ENCODE measurements at places on chromosomes 11 and 22.
A peak's percentile ranks its signal among the peaks of the same experiment; 100 is the strongest.

DNA sequence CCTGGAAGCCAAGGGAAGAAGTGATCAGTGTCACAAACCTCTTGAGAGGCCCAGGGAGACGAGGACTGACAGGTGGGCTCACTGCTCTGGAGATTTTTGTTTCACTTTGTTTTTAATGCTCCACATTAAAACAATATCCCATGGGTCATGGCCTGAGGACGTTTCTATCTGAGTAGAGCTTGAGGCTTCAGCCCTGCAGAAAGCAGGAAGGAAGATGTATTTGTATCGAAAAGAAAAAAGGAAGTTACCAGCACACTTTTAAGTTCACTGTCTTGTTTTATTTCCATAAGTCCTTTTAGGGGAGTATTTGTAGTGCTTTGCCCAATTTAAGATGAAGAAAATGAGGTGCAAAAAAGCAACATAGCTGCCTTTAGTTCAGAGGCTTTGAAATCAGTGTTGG, 191.1 kb downstream of the GRIK4 start:
- DNase-seq = no peak

- DNase-seq = peak; percentile 79
These were observed 117.8 kb downstream of the APOL5 start for GRCh38 chr22:35835267-35835997.

- DNase-seq = peak; percentile 59
These were observed 2.8 kb downstream of the MALAT1 start for GRCh38 chr11:65501472-65502273.

GRCh38 chr22:38828191-38828590, 15.6 kb downstream of the NPTXR start:
- no peak for DNase-seq

- DNase-seq = no peak
These were observed 39.4 kb upstream of the TSPAN18 start for GRCh38 chr11:44687388-44687787.

- DNase-seq = no peak
These were observed 39.8 kb upstream of the SHISAL1 start for GRCh38 chr22:44352378-44353035.

DNA sequence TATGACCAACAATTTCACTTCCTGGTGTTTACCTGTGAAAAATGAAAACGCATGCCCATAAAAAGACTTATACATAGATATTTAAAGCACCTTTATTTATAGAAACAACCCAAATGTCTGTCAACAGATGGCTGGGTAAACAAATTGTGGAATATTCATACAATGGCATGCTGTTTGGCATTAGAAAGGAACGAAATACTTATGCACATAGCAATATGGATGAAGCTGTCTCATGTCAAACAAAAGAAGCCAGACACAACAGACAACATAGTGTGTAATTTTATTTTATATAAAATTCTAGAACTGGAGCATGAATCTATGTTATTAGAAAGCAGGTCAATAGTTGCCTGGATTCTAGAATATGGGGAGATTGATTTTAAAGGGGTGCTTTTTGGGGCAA, 38.0 kb downstream of the GRK3 start:
- DNase-seq = no peak

GRCh38 chr11:44873537-44873936, 77.1 kb downstream of the TP53I11 start:
- no peak for DNase-seq

GRCh38 chr22:37672206-37672919, 3.1 kb upstream of the LGALS1 start:
- DNase-seq = no peak

GRCh38 chr22:23718371-23719165, 27.8 kb downstream of the RGL4 start:
- DNase-seq = no peak

- DNase-seq = no peak
These were observed 11.4 kb upstream of the BRD1 start for GRCh38 chr22:49838771-49839717.

DNA sequence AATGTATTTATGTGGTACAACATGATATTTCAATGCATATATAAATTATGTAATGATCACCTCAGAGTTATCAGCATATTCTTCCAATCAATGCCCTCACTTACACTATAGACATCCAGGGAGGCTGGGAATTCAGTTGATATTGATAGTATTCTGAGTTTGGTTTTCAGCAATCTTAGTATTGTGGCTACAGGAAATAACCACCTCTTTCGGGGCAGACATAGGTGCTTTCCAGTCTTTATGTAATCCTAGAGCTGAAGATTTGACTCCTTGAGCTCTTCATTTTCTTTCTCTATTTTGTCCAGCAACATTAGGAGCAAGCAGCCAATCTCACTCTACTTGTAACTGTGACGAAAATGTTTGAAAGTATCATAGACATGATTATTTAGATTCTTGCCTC, 712.7 kb upstream of the KIRREL3 start:
- no peak for DNase-seq

GRCh38 chr11:48019217-48019584, 38.8 kb downstream of the PTPRJ start:
- no peak for DNase-seq

DNA sequence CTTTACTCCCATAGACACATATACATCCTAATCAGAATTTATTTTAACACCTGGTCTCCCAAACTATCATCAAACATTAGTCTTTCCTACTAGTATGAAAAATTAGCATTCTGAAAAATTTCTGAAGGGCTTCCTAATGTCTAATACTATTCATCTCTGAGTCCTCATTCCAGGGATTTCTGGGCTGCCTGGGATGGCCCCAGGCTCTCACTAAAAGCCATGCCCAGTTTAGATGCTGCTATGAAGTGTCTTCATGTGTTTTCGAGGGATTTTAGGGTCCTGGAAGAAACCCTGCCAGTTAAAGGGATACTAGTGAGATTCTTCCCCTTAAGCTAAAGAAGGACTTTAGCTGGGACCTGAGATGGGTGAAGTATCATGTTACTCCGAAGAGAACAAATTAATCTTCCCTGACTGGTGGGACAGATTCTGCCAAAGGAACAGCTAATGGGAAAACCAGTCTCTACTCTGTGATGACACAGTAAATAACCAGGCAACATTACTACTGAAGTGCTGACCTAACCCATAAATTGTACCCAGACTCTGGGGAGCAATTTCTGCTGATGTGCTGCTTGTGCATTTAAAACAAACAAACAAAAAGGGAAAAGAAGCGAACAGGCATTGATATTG, 342.6 kb downstream of the SOX6 start:
- DNase-seq = peak; percentile 51

GRCh38 chr22:42768385-42769035, 47.8 kb upstream of the A4GALT start:
- DNase-seq = no peak

DNA sequence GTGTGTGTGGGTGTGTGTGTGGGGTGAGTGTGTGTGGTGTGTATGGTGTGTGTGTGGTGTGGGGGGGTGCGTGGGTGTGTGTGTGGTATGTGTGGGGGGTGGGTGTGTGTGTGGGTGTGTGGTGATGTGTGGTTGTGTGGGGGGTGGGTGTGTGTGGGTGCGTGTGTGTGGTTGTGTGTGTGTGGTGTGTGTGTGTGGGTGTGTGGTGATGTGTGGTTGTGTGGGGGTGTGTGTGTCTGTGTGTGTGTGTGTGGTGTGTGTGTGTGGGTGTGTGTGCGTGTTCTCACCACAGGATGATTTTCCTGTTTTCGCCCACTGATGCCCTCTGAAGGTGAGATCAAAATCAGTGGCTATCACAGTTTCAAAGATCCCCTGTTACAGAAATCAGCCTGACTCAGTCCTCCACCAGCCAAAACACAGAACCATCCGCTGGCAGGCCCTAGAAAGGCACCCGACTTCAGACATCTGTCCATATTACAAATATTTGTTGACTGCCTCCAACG, 24.7 kb downstream of the CPT1A start:
- peak; percentile 7 for DNase-seq

DNA sequence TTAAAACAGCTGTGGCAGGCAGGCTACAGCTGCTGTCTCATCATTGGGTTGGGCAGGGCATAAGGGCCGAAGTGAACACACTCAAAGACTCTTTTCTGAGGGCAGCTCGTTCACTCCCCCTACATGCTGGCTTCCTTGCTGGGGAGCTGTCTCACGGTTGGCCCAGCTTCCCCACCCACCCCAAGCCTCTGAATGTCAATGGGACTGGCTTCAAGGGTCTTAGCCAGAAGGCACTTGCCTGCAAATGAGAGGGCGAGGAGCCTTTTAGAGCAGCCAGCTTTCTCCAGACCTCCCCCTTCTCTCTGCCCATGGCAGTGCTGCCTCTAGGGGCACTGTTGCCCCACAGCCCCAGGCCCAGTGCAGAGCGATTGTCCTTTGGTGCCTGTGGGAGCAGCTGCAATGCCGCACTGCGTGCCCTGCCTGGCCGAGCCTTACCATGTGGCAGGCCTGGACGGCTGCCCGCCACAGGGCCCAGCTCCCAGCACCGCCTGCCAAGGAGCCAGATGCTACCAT, 94.7 kb upstream of the RASSF10 start:
- peak; percentile 55 for DNase-seq

GRCh38 chr11:97996762-97997161, 1024.0 kb upstream of the CNTN5 start:
- DNase-seq = no peak

- DNase-seq = peak; percentile 18
These were observed 51.7 kb downstream of the FLI1 start for GRCh38 chr11:128745311-128746136.

DNA sequence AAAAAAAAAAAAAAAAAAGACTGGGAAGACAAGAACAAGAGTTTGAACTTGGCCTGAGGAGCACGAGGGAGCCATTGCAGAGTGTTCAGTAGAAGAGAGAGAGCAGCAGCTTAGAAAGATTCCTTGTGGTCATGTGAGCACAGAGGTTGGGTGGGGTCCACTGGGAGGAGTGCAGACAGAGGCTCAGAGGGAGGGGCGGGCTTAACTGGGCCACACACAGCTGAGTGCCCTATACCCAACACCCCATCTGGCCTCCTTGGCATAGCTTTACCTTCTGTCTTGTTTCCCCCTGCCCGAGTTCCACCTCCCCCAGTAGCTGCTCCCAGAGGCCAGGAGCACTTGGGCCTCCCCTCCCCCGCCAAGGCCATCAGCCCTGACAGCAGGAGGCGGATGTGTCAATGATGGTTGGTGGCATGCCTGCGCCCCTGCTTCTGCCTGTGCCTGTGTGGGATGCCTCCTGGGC, 12.1 kb downstream of the C11orf86 start:
- no peak for DNase-seq

DNA sequence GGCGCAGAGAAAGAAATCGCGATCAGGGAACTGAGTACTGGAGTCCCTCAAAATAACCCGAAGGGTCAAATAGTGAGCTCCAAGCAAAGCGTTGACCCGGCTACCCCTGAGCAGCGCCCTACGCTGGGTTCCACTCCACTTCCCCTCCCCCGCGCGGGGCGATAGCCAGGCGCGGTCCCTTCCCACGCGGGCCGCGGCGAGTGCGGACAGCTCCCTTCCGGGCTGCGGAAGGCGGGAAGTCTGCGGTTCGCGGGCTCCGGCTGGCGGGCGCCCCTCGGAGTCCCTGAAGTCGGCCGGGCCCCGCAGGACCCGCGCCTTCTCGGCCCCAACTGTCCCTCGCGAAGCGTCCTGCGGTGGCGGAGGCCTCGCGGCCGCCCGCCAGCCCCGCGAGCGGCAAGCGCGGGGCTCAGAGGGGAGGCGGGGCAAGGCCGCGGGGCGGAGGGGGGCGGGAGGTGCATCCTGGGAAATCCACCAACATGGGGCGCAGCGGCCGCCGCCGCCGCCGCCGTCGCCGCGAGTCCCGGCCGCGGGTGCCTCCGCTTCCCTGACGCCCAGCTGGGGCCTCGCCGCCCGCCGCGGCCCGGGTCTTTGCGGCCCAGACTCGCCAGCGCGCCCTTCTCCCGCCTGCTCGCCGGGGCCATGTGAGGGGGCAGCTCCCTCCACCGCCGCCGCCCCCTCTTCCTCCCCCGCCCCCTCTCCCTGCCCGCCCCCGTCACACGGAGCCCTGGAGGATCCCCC, at the start of gene QSER1:
Gene QSER1 (plus strand): TSS at position 457 of the 738 bp plus-strand sequence. CDS start 315 bp downstream, outside the sequence.
- peak; percentile 37 for DNase-seq

DNA sequence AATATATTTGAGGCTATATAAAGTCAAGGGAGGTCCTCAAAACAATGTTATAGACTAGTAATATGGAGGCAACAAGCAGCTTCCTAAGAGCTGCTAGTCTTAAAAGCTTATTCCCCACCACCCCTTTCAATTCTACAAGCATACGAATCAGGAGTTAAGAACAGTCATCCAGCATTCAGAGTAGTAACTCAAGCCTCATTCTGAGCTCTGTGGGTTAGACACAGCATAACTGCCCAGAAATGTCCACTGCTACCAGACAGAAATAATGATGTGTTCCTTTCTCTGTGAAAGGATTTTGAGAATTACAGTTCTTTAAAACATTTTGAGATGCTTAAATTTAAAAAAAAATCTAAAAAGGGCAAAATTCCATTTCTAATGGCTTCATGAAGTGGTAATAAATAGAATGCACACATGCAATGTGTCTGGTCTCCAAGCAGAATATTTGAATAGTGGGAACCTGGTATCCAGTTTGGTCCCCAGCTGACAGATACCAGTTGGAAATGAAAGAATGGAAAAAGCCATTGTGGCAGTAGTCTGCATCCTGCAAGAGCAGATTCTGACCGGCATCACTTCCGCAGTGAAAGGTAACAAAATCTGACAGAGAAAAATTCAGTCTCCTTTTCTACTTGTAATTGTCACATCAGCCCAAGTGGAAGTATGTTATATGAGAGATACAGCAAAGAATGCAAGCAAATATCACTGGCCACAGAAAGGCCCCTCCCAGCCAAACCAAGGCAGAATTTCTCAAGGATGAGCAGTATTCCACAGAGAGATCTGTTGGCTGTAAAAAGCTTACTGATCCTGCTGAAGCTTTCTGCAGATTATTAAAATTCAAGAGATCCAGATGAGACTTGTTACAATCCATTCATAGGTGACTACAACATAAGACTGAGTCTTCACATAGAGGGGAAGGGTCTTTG, 310.8 kb upstream of the PITPNB start:
- peak; percentile 80 for DNase-seq

DNA sequence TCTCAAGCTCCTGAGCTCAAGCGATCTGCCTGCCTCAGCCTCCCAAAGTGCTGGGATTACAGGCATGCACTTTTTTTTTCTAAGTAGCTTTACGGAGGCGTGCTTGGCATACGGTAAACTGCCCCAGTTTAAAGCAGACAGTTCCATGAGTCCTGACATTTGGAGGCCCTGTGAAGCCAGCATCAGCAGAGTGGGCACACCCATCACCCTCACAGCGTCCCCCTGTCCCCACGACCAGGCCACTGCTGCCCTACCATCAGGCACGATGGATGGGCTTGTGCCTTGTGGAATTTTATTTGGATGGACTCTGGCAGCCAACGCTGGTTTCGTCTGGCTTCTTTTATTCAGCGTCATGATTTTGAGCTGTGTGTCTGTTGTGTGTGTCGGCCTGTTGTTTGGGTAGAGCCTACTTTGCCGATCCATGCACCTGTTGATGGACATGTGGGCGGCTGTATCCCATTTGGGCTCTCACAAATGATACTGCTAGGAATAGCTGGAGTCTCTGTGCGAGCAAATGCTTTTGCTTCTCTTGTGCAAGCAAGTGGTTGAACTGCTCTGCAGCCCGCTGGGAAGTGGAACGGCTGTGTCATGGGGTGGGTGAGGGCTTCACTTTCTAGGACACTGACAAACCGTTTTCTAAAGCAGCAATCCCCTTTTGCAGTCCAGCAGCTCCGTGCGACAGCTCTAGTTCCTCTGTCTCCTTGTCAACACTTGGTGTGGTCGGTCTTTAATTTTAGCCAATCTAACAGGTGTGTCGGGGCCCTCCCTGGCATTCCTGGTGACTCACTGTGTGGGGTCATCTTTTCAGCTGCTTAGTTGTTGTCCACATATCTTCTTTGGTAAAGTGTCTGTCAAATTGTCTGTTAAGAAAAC, 23.8 kb downstream of the KCNQ1 start:
- DNase-seq = no peak

GRCh38 chr11:19199771-19200170, 2.0 kb downstream of the CSRP3 start:
- DNase-seq = no peak

GRCh38 chr11:134417871-134418840, 6.1 kb upstream of the B3GAT1 start:
- DNase-seq = peak; percentile 8

All from fibroblast of mammary gland (primary cell).